ENCODE measurements at places on chromosomes 7 and 10.

DNA sequence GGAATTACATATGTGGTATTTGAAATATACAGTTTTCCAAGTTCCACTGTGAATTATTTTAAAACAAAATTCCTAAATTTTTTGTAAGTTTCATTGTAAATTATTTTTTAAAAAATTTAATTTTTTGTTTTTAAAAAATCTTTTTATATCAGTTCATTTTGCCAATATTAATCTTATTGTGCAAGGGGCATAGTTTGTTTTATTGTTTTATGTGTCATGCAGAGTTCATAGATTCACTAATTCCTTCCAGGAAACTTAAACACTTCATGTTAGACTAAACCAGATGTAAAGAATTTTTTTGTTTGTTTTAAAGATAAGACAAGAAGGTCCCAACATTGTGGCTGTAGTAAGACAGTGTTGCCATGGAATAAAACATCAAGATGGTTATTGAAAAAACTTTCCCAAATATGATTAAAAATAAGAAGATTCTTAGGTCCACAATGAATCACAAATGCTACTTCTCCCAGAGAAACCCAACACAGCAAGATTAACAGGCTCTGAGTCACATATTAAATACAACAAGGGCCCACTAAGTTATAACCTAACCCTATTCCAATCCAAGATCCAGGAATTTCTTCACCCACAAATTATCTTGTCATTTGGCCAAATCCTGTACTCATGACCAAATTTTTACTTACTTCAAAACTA lies 464.7 kb upstream of the IGFBP3 start:
- peak; percentile 33 for DNase-seq

GRCh38 chr10:4108693-4109092 lies 323.7 kb upstream of the KLF6 start:
- no peak for DNase-seq

GRCh38 chr7:46007194-46007593 lies 86.1 kb upstream of the IGFBP3 start:
- DNase-seq, result no peak

DNA sequence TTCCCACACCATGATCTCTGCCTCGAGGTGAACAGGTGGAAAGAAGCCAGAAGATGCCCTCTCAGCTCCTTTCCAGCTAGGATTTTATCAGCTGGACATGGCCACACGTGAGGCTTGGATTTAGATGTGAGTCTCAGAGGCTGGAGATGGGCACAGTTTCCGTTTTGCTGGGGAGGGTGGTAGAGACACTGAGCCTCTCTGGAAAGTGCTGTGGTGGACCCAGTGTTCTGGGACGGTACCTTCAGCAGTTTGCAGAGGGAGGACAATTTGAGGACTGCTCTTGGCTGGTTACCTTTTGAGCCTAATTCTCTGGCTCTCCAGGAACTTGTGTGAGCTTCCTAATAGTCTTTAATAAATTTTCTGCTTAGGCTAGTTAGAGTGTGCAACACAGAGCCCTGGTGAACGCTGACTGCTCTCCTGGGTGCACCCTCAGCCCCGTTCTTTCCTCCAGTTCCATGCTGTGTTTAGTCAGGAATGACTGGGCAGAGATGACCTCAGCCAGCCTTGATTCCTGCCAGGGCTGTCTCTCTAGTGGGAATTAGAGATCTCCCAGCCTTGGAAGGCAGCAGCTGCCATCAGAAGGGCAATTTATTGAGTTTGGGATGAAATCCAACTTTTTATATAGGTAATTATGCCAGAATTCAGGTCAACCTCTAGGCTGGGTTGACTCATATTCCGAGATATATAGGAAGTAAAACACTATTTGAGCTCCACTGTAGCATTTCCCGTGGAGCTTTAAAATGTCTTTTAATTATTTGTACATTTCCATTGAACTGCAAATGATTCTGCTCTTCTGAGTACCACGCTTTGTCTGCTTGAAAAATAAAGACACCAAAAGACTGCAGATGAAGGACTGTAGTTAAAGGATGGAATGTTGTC lies 103.9 kb downstream of the GATA3 start:
- DNase-seq, result no peak

GRCh38 chr10:2990764-2991163 lies 76.6 kb upstream of the PFKP start:
- DNase-seq, result no peak

DNA sequence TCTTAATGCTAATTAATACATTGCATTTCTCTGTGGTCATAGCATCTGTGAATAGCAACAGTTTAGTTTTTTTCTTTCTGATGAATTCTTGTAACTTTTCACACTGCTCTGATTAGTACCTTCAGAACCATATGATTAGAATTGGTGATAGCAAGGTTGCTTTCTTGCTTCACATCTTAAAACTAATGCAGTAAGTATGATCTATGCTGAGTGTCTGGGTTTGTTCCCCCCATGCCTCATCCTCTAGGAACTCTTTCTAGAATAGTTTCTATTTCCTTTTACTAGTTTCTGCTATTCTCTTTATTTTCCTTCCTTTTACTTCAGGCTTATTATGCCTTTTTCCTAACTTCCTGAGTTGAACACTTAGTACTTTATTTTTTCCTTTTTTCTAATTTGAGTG lies 32.4 kb downstream of the TES start:
- no peak for DNase-seq

DNA sequence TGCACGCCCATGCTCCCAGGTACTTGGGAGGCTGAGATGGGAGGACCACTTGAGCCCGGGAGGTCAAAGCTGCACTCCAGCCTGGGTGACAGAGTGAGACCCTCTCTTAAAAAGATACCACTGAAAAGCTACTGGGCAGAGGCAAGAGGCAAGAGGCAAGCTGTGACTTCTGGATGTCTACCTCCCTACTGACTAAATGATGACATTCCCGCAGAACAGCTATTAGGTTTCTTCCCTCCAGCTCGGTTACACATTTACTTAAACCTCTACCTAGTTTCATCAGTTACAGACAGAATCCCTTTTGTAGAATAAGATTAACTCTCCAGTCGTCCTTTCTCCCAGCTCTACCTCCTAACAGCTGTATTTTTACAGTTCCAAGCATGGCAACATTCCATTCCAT lies 21.2 kb downstream of the RHEB start:
- DNase-seq, result no peak

DNA sequence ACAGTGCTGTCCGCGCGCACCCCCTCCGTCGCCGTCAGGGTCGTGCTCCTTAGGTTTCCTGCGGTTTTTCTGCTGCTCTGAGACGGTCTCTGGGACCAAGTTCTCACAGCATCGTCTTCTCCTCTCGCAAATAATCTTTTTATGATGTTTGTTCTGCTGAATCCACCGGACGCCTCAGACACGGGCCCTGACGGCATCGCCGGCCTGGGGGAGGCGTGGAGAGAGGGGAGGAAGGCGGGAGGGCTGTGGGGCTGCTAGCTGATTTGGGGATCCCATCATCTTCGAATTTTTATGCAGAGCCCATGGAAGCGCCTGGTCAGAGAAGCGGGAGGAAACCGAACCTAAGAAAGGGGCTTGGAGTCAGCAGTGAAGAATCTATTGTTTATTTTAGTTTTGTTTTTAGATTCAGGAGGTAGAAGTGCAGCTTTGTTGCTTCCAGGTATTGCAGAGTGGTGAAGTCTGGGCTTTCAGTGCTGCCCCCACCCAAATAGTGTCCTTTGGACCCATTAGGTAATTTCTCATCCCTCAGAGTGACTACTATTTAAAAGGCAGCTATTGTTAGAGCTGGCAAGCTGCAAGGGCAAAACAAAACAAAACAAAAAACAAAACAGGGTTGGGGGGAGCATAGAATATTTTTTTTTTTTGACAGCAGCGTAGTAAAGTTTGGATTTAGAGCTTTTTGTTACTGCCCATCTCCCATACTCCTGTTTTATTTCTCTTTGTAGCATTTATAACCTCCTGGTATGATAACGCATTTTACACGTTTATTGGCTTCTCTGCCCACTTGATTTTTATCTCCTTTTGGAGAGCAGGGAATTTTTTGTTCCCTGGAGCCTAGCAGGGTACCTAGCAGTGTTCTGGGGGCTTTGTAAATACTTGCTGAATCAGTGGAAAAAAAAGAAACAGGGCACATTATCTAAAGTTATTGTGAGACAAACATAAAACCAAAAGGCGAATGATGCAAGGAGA lies 92.6 kb downstream of the SPAG6 start:
- DNase-seq, result peak; percentile 34

- no peak for DNase-seq
Observed at GRCh38 chr7:155807065-155807671, 5.1 kb downstream of the SHH start.

GRCh38 chr7:133678137-133678814 lies 425.4 kb downstream of the EXOC4 start:
- DNase-seq, result no peak

- DNase-seq, result no peak
Observed at GRCh38 chr7:139773371-139773770, 4.4 kb downstream of the HIPK2 start.

DNA sequence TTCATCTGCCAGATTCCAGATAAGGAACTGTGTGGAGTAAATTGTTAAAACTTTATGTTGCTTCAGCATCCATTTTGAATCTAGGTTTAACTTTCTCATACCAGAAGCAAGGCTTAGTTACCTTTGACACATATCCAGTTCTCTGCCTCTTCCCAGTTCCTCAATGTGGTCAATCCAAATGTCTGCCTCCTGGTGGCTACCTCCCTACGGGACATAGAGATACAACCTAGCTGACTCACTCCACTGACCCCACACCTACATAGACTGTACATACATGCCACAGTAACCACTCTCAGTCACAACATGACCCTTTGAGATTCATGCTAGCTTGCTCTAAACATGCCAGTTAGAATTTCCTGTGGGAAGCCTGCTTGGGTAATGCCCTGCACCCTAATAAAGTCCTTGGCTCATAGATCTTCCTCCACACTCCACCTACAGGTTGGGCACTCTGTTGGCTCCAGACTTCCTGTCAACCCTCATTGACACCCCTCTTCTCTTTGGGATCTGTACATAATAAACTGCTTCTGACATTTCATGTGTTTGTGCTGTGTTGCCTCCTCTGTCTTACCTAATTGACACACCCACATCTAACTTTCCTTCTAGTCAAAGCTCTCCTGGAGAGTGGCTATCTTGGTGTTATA lies 278.1 kb downstream of the HTR7 start:
- peak; percentile 3 for DNase-seq

GRCh38 chr7:141460781-141461715 lies 90.2 kb upstream of the AGK start:
- no peak for DNase-seq

- DNase-seq, result no peak
Observed at GRCh38 chr10:118501637-118502440, 93.6 kb downstream of the PRLHR start.

DNA sequence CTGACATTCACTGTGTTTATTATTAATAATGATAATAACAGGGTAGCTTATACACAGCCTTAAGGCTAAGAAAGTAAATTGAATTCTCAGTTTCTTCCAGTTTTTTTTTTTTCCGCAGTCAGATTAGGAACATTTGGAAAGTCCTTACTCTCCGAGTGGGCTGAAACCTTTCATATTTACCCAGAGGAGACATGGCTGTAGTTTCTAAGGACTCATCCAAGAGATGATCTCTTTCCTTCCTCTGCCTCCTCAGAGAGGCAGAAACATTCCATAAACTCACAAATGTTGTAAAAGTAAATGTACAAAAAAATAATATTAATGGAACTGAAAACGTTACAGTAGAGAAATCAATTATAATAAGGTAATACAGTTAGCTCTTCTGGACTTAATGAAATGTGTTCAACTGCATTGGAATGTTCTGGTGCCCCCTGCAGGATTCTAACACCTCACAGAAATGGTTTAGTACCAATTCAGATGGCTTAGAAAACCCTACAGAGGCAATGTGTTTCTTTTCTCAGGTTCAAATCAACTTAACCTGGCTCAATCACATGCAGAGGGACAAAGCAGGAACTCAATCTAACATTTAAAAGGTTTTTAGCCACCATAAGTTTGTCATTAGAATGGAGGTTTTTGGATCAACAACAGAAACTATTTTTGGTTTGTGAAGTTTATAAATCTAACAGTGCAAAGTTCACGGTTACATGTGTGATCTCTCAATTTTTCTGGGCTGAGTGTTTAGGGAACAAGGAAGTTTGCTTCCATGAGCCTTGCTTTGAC lies 71.7 kb downstream of the ICA1 start:
- DNase-seq, result peak; percentile 6

- DNase-seq, result no peak
Observed at GRCh38 chr7:80807166-80807900, 111.5 kb downstream of the SEMA3C start.

GRCh38 chr10:99528494-99529441 lies 4.0 kb upstream of the NKX2-3 start:
- no peak for DNase-seq

GRCh38 chr10:13831711-13832141 lies 245.0 kb downstream of the PRPF18 start:
- DNase-seq, result no peak

DNA sequence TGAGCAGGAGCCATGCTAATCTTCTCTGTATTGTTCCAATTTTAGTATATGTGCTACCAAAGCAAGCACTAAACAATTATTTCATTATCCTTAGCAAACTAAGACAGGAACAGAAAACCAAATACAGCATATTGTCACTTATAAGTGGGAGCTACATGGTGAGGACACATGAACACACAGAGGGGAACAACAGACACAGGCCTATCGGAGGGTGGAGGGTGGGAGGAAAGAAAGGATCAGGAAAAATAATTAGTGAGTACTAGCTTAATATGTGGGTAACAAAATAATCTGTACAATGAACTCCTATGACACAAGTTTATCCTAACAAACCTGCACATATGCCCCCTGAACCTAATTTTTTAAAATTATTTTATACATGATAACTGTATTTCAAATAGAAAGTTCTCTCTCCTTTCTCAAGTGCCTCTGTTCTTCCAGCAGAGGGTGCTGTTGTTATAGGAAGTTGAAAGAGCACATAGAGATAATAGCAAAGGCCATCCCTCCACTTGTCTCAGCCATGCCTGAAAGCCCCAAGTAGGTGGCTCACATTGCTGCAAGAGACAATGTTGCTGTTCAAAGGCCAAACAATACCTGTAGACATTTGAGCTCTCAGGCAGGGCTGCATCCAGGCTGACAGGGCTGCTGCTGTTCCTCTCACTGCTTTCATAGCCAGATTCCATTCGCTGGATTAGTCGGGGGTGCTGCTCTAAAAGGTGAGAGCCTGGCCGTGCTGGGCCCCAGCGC lies 33.4 kb upstream of the PPP3CB start:
- DNase-seq, result peak; percentile 68
